ENCODE measurements at places on chromosomes 1 and 21.
A peak's percentile ranks its signal among the peaks of the same experiment; 100 is the strongest.

DNA sequence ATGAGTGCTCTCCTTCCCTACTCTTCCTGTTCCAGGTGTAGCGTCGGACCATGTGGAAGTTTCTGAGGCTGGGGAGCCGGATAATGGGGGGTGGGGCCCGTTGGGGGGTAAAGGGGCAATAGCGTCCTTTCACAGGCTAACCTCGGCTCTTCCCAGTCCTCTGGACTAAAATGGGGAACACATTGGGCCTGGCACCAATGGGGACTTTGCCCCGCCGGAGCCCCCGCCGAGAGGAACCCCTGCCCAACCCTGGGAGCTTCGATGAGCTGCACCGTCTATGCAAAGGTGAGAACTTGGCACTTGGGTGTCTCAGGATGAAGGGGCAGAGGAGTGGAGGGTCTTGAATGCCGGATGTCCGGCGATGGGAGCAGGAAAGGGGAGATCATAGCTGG lies 456 bp downstream of the TOMM40L start:
- no peak for DNase-seq

DNA sequence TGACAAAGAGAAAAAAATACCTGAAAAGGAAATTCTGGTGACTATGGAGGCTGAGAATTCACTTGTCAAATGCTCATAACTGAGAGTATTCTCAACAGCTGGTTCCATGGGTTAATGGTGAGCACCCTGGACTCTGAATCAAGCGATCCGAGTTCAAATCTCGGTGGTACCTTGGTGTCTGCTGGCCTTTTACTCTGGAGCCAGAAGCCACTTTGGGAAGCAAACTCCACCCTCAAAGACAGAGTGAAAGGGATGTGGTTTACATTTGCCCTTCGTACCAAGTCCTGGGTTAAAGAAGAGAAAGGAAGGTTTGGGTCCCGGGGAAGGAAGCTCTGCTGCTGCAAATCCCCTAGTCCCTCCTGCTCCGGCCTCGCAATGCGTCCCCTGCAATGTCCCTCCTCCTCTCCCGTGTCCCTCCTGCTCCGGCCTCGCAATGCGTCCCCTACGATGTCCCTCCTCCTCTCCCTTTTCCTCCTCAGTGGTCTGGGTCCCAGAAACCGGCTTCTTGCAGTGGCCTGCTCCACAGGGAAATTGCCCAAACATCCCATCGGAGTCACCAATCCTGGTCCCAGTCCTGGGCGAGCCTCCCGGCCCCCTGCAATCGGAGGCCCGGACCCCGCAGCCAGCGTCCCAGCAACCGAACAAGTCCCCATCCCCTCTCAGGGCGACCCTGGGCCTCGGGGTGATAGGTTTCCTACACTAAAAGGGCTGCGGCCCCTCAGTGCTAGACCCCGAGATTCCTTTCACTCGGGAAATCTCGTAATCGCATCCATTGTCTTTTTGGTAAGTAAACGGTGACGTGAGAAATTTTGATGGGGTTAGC lies 129.4 kb downstream of the PPIAL4G start:
- no peak for DNase-seq

- no peak for DNase-seq
Observed at GRCh38 chr1:176551146-176551545, 88.2 kb downstream of the PAPPA2 start.

DNA sequence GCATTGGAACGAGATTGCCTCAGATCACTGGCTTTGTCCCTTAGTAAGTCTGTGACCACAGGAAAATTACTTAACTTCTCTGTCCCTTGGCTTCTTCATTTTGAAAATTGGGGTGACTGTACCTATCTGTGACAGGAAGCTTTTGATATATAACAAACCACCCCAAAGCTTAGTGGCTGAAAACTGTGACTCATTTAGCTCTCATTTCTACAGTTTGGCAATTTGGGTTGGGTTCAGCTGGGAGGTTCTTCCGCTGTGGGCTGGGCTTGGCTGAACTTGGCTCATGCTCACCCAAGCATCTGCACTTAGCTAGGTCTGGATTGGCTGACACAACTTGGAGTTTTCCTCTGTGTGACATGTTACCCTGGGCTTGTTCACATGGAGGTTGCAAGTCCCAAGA lies 14.0 kb downstream of the C1orf94 start:
- DNase-seq = no peak

- DNase-seq = no peak
Observed at GRCh38 chr1:36570006-36570405, 87.3 kb upstream of the CSF3R start.

GRCh38 chr1:100629391-100629790 lies 90.2 kb upstream of the VCAM1 start:
- no peak for DNase-seq

- DNase-seq = no peak
Observed at GRCh38 chr1:27343639-27344025, 1.8 kb downstream of the SYTL1 start.

DNA sequence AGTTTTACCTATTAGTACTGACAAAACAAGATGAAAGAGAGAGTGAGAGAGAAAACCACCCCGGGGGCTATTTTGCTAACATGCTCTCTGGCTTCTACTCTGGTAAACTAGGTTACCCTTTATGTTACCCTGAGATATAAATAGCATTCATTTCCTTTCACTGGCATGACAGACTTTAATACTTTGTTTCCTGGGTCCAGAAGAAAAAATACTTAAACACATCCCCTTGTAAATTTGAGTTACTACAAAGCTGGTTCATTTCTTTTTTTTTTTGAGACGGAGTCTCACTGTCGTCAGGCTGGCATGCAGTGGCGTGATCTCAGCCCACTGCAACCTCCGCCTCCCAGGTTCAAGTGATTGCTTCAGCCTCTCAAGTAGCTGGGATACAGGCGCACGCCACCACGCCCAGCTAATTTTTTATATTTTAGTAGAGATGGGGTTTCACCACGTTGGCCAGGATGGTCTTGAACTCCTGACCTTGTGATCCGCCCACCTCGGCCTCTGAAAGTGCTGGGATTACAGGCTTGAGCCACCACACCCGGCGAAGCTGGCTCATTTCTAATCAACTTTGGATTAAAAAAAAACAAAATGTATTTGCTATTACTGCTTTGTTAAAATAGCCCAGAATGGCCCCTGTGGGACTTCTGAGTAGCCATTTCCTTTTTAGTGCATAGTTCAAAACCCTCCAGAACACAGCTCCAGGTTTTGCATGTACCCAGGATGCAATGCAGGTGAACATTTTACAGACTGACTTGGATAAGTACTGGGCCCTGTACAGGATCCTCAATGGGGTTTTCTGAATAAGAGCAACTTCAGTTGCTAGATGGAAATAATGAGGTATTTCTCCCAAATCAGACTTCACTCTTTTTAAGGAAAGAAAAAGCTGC lies 20.6 kb downstream of the INPP5B start:
- DNase-seq = no peak

- DNase-seq = peak; percentile 72
Observed at GRCh38 chr1:210239349-210240111, 6.9 kb downstream of the SERTAD4 start.

- DNase-seq = no peak
Observed at GRCh38 chr1:52364235-52364839, 1.7 kb downstream of the CC2D1B start.

DNA sequence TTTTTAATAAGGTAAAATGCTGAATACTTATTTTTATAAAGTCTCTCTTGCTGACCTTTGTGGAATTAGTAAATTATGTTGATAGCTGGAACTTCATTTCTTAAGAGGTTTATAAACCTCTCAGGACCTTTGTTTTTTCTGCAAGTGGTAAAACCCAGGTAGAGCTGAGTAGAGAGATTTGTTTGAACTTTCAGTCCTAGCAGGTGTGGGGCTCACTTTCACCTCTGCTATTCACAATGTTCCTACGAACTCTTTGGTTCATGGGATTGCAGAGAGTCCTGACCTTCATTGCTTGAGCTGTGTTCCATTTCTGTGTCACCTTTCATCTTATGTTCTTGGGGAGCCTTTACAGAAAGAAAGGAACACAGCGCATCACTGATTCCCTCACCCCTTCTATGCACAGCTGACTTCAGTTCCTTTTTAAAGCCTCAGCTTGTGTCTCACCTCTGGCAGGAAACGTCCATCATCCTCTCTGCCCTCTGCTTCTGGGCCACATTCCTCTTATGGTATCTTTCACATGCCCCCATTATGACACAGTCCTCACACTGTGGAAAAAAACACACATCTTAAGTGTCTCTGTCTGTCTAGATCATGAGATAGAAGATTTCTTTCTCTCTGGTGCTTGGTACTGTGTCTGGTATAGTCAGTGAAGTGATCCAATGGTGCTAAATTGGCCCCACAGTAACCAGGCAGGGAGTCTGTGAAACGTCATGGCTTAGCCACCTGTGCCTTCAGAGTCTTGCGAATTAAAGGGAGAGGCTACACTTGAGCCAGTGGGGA lies 262.5 kb upstream of the B3GALT2 start:
- no peak for DNase-seq

- no peak for DNase-seq
Observed at GRCh38 chr1:246786606-246787238, 62.5 kb downstream of the SCCPDH start.

GRCh38 chr1:106727171-106727570 lies 329.3 kb upstream of the PRMT6 start:
- DNase-seq = no peak

DNA sequence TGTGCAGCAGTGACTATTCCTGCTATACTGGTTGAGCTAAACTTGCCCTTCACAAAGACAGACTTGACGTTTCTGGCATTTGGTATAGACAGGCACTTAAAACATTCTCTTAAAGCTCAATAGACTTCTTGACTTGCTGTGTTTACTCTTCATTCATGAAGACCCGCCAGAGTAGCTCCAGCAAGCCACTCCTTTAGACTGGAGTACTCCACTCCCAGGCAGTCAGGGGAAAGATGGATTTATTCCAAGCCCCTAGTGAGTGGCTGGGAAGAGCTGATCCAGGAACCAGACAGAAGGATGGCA lies 70.7 kb downstream of the EVA1C start:
- DNase-seq = no peak

DNA sequence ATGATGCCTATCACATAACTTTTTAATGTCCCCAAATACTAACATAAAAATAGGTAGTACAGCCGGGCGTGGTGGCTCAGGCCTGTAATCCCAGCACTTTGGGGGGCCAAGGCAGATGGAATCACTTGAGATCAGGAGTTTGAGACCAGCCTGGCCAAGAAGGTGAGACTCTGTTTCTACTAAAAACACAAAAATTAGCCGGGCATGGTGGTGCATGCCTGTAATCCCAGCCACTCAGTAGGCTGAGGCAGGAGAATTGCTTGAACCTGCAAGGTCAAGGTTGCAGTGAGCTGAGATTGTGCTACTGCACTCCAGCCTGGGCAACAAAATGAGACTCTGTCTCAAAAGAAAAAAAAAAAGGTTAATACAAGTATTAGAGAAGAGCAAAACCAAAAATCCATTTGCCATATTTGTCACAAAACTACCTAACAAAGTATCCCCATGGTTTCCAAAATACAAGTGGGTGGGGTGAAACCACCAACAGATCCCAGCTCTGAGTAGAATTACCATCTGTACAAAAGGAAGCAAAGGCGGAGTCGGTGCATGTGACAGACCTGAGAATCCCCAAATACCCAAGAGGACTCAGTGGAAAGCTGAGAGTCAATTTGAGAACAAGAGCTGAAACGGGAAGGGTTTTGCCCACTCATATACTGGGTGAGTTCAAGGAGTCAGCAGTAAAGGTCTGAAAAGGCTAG lies 113.2 kb downstream of the TOMM20 start:
- DNase-seq = no peak

GRCh38 chr1:54549181-54549924 lies 1.3 kb downstream of the ACOT11 start:
- DNase-seq = no peak

- no peak for DNase-seq
Observed at GRCh38 chr1:32767156-32767555, 50.0 kb downstream of the YARS1 start.

GRCh38 chr1:242743983-242744780 lies 219.7 kb upstream of the PLD5 start:
- no peak for DNase-seq

DNA sequence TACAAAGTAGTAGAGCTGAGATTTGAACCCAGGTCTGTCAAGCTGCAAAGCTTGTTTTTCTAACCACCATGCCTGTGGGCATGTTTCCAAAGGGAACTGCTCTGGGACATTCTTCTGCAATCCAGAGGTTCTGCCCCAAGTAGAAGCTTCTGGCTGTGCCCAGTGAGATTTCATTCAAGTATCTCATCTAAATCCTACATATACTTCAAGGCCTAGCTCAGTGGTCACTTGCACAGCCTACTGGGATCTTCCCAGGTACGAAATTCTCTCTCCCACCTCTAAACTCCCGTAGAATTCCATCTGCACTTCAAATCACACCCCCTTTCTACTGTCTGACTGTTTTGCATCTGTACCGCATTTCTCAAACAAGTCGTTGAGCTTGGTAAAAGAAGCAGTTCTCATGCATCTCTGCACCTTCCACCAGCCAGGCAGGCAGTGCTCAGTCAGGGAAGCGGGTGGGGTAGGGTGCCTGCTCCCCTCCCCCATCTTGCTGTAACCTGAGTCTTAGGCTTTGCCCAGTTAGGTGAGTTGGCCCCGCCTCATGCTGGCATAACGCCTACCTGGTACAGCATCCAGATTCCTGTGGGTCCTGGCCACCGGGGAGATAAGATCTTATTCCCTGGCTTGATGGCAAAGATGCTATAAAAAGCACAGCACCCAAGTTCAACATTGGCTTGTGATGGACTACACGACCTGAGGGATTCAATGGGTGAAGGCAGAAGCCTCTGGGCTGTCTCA lies 13.5 kb downstream of the SLC9A1 start:
- DNase-seq = no peak

GRCh38 chr1:15155888-15156741 lies 2.6 kb downstream of the TMEM51 start:
- DNase-seq = no peak

- no peak for DNase-seq
Observed at GRCh38 chr1:186626356-186626932, 53.8 kb downstream of the PTGS2 start.

DNA sequence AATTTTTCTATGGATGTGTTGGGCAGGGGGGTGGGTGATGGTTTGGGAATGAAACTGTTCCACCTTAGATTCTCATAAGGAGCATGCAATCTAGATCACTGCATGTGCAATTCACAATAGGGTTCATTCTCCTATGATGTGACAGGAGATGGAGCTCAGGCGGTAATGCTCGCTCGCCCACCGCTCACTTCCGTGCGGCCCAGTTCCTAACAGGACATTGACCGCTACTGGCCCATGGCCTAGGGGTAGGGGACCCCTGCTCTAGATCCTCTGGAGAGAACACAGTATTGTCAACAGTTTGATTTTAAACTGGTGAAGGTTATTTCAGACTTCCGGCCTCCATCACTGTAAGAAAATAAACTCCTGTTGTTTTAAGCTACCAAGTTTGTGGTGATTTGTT lies 55.0 kb upstream of the USH2A start:
- no peak for DNase-seq

- DNase-seq = no peak
Observed at GRCh38 chr21:41861255-41861654, 17.9 kb downstream of the PRDM15 start.

- no peak for DNase-seq
Observed at GRCh38 chr1:209774592-209774991, 9.8 kb downstream of the C1orf74 start.

DNA sequence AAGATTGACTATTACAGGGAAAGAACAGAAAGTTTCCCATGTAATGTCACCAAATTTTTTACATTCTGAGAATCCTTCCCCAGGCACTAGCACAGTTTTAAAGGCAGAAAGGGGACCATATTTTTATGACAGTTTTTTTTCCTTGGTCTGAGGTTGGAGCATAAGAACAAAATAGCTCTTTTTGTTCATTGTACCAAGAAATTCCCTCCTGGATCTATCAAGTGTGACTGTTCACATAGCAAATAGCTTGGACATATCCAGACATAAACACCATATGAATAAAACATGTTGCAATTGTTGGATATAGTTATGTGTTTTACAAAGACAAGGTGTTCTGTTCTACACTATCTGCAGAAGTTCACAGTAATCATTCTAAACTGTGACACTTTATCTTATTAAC lies 182.4 kb upstream of the ADGRL2 start:
- no peak for DNase-seq

- no peak for DNase-seq
Observed at GRCh38 chr1:243261390-243261789, 5.5 kb downstream of the SDCCAG8 start.
